Thyroid gland (tissue), 4 donors: ENCODE measurements at places on chromosomes 5 and 9. TPM values are rescaled to one million over a fixed set of nuclear protein-coding genes. Genes with fewer than 3 reads are reported as not detected.

KIF20A gene
- 1.9 TPM for total RNA-seq

DNA sequence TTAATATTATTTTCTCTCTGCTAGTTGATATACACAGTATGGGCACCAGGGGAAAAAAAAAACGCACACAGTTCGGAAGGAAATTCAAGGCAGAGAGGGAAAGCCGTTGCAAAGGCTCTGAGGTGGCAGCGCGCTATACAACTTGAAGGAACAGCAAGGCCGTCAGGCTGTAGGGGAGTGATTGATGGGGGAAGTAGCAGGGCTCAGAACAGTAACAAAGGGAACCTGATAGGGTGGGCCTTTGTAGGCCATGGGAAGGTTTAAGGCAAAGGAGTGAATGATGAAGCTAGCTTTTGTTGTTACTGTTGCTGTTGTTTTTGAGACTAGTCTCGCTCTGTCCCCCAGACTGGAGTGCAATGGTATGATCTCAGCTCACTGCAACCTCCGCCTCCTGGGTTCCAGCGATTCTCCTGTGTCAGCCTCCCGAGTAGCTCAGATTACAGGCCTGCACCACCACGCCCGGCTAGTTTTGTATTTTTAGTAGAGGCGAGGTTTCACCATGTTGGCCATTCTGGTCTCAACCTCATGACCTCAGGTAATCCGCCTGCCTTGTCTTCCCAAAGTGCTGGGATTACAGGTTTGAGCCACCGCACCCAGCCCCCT is 27.0 kb downstream of the AQP7 start:
- no peak for DNase-seq
- no peak overlapping the region for H3K27ac ChIP-seq

GRCh38 chr5:367358-368130 is 46.0 kb downstream of the AHRR start:
- H3K4me1 ChIP-seq, result no peaks in the 10 kb centered on the region
- no peak for DNase-seq
- H3K36me3 ChIP-seq, result no peaks in the 10 kb centered on the region
- no peak overlapping the region for H3K27ac ChIP-seq

DNA sequence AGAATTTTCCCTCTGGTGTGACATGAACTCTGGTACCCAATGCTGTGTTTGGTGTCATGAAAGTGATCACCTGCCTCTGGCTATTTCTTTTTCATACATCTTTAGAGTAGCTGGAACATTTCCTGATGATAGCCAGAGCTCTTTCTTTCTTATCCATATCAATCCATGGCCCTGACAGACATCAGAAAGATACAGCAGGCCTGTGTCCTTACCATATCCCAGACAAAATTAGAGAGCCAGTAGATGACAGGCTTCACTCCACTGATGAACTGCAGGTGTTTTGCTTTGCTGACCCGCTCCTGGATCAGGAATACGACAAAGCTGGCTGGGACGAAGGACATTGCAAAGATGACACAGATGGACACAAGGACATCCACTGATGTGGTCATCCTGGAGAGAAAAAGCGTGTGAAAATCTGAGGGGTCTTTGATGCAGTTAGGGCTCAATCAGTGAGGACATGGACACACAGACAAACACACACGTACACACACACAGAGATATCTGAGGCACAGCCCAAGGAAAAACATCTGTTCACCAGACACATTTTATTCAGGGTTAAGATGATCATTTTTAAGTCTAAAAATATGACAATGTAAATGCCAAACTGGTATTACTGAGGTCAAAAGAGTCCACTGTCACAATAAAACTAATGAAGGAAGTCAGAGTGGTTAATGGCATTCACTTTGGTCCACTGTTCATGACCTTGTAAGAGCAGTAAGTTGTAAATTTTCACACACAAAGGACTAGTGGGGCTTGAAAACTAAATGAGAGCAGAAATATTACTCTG is 34.5 kb downstream of the NIPSNAP3B start:
- H3K4me3 ChIP-seq, result no peak overlapping the region
- no peaks in the 10 kb centered on the region for H3K27me3 ChIP-seq
- DNase-seq, result no peak
- H3K27ac ChIP-seq, result no peak overlapping the region

DNA sequence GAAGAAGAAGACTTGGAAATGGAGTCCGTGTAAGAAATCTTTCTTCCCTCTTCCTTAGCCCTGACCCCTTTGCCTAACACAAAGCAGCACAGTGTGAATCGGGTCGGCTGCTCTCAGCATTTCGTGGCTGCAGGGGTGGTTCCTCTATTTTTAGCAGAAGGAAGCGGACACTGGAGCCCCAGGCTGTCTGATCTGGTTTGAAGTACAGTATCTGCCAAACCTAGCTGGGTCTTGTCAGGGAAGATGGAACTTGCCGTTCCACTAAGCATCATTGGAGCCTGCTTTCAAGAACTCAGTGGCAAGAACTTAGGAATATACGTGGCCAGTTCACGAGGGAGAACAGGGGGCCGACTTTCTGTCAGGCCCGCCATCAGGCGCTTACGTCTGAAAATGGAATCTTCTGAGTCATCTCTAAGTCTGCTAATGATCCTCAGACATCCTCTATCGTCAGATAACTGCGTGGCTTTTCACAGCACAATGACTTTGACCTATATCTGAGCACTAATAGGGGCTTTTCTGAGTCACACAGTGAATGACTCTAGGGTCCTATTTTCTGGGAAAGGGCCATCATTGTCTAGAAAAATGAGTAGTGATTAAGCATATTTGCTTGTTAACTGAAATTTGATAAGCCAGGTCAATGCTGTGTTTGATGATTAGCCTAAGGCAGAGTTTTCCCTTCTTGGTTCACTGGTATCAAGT is 43.3 kb upstream of the NCS1 start:
- no peaks in the 10 kb centered on the region for H3K27me3 ChIP-seq
- DNase-seq, result no peak
- peaks cover 21% of the 10 kb centered on the region for H3K36me3 ChIP-seq
- H3K4me3 ChIP-seq, result no peak overlapping the region
- peak overlapping the region; percentile 42 for H3K27ac ChIP-seq

DNA sequence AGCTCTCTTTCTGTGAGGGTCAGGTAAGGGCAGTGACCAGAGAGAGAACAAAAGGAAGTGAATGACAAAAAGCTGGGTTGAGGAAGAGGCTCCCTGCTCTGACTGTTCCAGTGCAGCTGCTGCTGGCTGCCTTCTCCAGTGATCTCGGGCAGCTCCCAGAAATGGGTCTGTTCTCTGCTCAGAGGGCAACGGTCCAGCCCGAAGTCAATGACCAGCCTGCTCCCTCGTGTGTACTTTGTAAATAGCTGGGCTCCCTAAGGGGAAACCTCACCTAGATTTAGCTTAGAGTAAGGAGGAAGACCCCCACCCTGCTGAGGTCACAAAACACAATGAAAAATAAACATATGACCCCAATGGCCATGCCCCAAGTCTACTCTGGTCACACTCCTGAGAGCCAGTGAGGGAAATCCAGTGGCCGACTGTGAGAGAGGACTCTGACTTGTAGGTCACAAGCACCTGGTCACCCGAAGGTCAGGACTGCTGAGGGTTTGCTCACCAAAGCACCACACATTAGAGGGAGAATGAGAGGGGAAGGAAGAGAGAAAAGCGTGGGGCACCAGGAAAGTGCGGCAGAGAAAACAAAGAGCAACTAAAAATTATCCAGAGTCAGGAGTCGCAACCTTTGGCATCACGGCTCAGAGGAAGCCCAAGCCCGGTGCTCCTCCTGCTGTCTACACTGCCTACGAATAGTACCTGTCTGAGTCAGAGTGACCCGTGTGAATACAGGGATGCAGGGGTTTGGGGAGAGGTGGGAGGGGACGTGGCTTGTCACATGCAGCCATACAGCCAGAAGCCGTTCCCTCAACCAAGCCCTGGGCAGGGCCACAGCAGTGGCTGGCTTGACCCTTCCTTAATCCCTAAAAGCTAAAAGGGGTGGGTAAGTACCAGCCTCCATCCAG is 19.8 kb downstream of the NIPAL4 start:
- no peaks in the 10 kb centered on the region for H3K4me1 ChIP-seq
- H3K27me3 ChIP-seq, result no peaks in the 10 kb centered on the region
- no peak for DNase-seq
- H3K4me3 ChIP-seq, result no peak overlapping the region

DNA sequence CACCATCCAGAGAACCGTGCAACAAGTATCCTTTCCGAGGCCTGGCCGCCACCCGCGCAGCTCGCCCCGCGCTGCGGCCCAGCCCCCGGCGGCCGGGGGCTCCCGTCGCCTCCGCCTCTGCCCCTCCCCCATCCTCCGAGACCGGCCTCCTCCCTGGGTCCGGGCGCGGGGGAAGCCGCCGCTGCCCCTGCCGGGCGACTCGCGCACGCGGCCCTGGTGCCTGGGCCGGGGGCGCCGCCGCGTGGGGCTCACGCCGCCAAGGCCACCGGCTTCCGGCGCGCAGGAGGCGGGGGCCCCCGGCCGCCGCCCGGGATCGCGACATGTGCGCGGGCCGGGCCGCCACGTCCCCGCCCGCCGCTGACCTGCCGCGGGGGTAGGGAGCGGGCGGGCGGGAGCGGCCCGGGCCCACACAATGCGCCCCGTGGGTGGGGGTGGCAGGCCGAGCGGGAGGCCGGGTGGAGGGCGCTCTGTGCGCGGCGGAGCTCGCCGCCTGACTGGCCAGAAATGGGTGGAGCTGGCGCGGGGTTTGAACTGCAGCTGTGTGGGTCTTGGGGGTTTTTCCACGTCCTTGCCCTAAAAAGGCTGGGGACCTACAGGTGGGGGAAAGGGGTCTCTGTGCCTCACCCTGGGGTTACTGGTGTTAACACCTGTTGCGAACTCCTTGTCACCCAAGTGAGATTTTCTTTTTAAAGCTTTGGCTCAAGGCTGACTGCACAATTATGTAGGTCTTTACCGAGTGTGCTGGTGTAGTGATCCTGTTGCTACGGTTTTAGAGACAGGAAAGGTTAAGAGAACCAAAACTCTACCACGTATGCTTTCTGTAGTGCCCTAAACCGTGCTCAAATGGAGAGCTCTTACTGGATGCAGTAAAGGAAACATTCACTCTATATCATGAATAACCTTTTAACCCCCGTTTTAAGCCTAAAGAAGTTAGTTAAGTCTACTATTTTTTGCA is 32.3 kb downstream of the TNPO1 start:
- DNase-seq, result peak; percentile 64
- H3K4me3 ChIP-seq, result peak overlapping the region; percentile 83
- no peaks in the 10 kb centered on the region for H3K27me3 ChIP-seq
- no peaks in the 10 kb centered on the region for H3K36me3 ChIP-seq
- H3K4me1 ChIP-seq, result peaks cover 58% of the 10 kb centered on the region
- peak overlapping the region; percentile 92 for H3K27ac ChIP-seq

GRCh38 chr9:116471093-116471906 is 215.8 kb upstream of the TRIM32 start:
- H3K4me3 ChIP-seq, result no peak overlapping the region
- no peaks in the 10 kb centered on the region for H3K27me3 ChIP-seq
- H3K36me3 ChIP-seq, result no peaks in the 10 kb centered on the region
- H3K4me1 ChIP-seq, result peaks cover 11% of the 10 kb centered on the region
- peak; percentile 10 for DNase-seq

DNA sequence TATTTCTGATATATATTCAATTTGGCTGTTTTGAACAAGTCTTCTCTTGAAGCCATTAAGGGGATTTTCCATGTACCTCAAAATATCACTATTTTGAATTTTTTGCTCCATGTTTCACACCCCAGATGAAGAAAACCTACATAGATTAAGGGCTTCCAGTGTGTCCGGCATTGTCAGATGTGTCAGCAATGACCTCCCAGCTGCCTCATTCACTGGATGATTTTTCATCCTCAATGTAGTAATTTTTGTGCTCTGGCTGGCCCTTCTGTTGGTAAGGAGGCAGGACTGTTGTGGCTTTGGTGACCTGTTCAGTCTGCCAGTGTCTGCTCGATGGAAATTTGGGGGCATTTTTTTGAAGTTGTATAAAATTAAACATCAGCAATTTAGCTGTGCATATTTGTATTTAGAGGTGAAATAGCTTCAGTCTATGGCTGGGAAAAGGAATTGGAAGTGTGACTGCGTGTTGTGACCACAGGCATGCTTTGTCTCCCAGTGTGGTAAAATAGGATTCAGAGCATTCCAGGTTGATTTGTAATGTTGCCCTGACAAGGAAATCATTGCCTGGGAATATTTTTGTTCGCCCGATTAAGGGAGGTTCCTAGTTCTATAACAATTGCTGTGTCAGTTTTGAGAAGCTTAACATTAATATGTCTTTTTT is 312.4 kb downstream of the ARHGEF28 start:
- no peak overlapping the region for H3K27ac ChIP-seq
- H3K27me3 ChIP-seq, result no peaks in the 10 kb centered on the region
- DNase-seq, result no peak
- H3K4me3 ChIP-seq, result no peak overlapping the region

DNA sequence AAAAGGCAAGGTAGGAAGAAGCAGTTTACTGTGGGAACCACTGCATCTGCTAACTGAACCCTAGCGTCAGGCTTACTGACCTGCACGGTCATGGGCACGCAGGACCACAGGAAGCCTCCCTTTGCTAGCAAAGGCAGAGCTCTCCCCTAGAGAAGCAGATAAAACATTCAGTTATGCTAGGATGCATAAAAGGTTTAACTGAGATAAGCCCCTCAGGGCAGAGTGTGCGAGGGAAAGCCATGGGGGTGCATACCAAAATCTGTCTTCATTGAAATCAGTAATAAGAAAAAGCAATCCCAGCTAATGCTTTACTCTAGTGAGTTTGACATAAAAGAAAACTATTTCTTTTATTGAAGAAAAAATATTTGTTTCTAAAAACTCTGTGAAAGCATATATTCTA is 2403.7 kb upstream of the C9orf72 start:
- no peak overlapping the region for H3K4me3 ChIP-seq
- no peaks in the 10 kb centered on the region for H3K27me3 ChIP-seq
- no peaks in the 10 kb centered on the region for H3K4me1 ChIP-seq
- H3K36me3 ChIP-seq, result no peaks in the 10 kb centered on the region

GRCh38 chr9:711761-712553 is 129.5 kb upstream of the DMRT1 start:
- peaks cover 20% of the 10 kb centered on the region for H3K36me3 ChIP-seq
- no peaks in the 10 kb centered on the region for H3K27me3 ChIP-seq
- no peak for DNase-seq
- H3K4me1 ChIP-seq, result peaks cover 31% of the 10 kb centered on the region

DNA sequence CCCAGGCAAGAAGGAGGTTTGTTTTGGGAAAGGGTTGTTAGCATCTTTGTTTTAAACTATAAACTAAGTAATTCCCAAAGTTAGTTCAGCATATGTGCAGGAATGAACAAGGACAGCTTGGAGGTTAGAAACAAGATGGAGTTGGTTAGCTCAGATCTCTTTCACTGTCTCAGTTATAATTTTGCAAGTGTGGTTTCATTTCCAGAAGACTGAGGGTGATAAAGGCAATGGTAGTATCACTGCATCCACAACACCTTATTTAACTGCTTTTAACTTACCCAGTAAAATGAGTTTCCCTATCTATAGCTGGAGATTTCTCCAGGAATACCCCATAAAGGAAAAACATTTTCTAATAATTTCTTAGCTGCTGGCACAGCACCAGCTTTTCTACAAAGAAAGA is 152.7 kb downstream of the AOPEP start:
- peaks cover 59% of the 10 kb centered on the region for H3K4me1 ChIP-seq
- H3K27me3 ChIP-seq, result no peaks in the 10 kb centered on the region
- H3K27ac ChIP-seq, result no peak overlapping the region
- no peaks in the 10 kb centered on the region for H3K36me3 ChIP-seq

GRCh38 chr5:167908606-167909005 is 382.8 kb upstream of the WWC1 start:
- H3K27me3 ChIP-seq, result no peaks in the 10 kb centered on the region
- H3K4me3 ChIP-seq, result no peak overlapping the region
- H3K27ac ChIP-seq, result no peak overlapping the region

- H3K4me3 ChIP-seq, result no peak overlapping the region
- no peaks in the 10 kb centered on the region for H3K27me3 ChIP-seq
- peak; percentile 4 for DNase-seq
- H3K4me1 ChIP-seq, result peaks cover 7% of the 10 kb centered on the region
Measured at GRCh38 chr9:111937781-111938426, 41.3 kb downstream of the UGCG start.
